ENCODE measurements at places on chromosomes 6 and 20. TPM values are rescaled to one million over a fixed set of nuclear protein-coding genes. Genes with fewer than 3 reads are reported as not detected.
A peak's percentile ranks its signal among the peaks of the same experiment; 100 is the strongest.

Gene FLRT3
- total RNA-seq: 56.1 TPM

Gene TREML4
- total RNA-seq: not detected

GRCh38 chr6:37860226-37860839 lies 40.8 kb downstream of the ZFAND3 start:
- DNase-seq: no peak

DNA sequence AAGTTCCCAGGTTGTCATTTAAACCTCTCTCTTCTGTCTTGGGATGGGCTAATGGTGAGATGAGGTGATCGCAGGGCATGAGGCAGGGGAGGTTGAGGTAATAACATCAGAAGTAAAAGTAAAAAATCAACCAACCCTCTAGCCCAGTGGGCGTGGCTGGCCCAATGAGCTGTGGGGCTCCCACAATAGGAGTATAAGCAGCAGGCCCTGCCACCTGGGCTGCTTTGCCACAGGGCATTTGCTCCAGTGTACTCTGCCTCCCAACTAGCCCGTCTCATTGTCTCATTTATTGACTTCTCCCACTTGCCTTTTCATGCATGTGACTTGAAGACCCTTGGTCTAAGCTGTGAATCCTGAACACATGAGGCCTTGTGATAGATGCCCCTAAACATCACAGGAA lies 62.8 kb downstream of the PHACTR3 start:
- no peak for DNase-seq

GRCh38 chr20:45813006-45813340 lies 529 bp downstream of the UBE2C start:
- DNase-seq: no peak

- DNase-seq: no peak
These were observed 11.9 kb downstream of the PCMT1 start for GRCh38 chr6:149761438-149761837.

DNA sequence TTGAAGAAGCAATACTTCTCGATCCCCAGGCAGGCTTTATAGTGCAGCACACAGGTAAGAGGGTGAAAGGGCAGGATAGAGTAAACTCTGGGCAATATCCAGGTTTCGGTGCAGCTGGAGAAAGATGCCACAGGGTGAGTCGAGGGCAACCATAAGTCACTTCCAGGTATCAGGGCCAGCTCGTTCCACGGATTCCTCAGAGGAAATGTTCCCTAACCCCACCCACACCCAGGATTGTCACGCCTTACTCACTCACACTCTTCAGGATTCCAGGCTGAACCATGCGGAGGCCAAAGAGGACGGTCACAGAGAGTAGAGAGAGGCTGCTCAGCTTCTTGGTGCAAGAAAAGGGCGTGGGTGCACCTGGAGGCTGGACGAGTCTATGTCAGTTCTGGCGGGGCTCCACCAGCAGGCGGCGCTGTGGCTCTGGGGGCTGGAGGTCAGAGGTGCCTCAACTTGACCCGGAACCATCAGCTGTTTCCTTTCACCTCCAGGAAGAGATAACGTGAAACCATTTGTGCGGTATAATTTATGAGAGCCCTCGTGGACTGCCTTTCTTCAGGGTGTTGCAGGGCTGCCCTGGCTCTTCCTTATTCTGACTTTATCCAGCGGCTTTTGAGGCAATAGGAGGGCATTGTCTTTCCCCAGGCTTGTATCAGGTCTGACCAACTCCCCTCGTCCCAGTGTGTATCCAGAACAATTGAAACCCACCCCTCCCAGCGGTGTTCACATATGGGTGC lies 14.5 kb upstream of the WFDC12 start:
- DNase-seq: peak; percentile 31

- peak; percentile 40 for DNase-seq
These were observed 3.5 kb downstream of the GNMT start for GRCh38 chr6:42963855-42964605.

- DNase-seq: peak; percentile 88
These were observed 255.9 kb downstream of the SYNE1 start for GRCh38 chr6:152380993-152381898.

Gene EEF1A2
- 281 TPM for total RNA-seq

Gene LCA5
- total RNA-seq: 2.3 TPM

- DNase-seq: no peak
These were observed 1.7 kb upstream of the FBXO5 start for GRCh38 chr6:152984513-152984872.

- DNase-seq: no peak
These were observed 64.9 kb upstream of the HMGCLL1 start for GRCh38 chr6:55643861-55644260.

DNA sequence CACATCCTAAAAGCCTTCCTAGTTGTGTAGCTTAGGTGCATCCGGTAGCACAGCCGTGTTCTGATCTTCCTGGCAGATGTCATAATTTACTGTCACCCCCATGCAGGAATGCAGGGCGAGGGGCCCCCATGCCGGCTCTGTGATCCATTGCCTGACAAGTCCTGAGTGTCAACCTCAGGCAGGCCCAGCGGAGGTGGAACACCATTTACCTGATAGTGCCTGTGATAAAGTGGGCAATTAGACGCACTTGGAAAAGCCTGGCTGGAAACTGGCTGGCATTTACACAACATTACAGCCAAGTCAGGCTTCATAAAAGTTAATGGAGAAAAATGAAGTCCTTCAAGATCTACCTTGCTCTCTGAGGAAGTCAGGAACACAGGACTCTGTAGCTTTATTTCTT lies 521.4 kb upstream of the JAG1 start:
- no peak for DNase-seq

- no peak for DNase-seq
These were observed 88.1 kb downstream of the PRSS35 start for GRCh38 chr6:83600459-83600858.

Gene CD109
- 27.7 TPM for total RNA-seq

Gene GSTA2
- not detected for total RNA-seq

Gene CTCFL
- total RNA-seq: not detected

DNA sequence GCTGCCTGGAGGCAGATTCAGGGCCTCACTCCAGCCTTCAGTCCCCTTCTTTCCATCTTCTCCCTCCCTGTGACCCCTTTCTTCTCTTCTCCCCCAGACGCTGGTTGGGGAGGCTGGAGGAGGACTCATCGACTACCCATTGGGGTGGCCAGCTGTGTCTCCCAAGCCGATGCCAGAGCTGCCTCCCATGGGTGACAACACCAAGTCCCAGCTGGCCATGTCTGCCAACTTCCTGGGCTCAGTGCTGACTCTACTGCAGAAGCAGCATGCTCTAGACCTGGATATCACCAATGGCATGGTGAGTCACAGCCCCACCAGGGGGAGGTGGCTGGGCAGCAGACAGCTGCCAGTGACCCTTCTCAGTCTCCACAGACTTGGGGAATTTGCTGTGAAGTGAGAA lies 12.9 kb downstream of the BPIFB4 start:
- DNase-seq: no peak

DNA sequence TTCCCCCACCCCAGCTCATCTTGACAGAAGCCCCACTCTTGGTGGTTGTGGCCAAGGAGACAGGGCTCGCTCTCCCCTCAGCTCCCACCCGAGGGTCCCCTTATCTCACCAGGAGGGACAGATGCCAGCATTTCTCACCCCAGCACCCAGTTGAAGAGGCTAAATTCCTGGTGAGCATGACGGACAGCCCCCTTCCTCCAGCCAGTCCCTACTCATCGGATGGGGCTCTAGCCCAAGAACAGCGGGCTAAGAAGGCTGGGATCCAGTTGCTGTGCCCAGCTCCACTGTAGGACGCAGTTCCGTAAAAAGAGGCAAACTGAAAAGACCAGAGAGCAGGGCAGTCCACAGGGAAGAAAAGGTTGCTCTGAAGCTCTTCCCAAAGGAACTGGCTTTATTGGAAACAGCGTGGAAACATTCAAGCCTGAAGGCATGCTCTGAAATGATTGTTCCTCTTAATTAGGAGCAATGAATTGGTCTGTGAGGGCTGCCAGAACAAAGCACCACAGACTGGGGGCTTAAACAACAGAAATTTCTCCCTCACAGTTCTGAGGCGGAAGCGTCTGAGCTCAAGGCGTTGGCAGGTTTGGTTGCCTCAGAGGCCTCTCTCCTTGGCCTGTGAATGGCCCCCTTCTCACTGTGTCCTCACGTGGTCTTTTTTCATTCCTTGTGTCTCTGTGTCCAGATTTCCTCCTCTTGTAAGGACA lies 17.9 kb upstream of the KIF25 start:
- DNase-seq: no peak

Gene FOXC1
- 88.4 TPM for total RNA-seq

DNA sequence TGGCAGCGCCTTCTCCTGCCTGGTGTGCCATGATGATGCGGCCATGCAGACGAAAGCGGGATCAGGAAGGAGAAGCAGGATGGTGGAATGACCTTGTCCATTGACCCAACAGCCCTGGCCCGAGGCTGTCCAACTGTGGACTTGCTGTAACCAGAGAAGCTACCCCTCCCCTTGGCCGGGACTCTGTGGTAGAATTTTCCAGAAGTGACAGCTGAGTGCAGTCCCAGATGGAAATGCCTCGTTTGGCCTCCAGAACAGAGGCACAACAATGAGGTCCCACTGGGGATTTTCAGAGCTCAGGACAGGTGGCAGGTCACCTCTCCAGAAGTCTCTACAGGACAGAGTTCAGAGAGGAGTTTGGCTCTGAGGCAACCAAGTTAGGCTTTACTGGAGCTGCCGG lies 299.2 kb upstream of the CDH4 start:
- DNase-seq: no peak

Gene MYBL2
- total RNA-seq: 13.6 TPM

- DNase-seq: no peak
These were observed 2.1 kb upstream of the VSX1 start for GRCh38 chr20:25083773-25084625.

- no peak for DNase-seq
These were observed 7.1 kb upstream of the SMOC2 start for GRCh38 chr6:168433898-168434297.

DNA sequence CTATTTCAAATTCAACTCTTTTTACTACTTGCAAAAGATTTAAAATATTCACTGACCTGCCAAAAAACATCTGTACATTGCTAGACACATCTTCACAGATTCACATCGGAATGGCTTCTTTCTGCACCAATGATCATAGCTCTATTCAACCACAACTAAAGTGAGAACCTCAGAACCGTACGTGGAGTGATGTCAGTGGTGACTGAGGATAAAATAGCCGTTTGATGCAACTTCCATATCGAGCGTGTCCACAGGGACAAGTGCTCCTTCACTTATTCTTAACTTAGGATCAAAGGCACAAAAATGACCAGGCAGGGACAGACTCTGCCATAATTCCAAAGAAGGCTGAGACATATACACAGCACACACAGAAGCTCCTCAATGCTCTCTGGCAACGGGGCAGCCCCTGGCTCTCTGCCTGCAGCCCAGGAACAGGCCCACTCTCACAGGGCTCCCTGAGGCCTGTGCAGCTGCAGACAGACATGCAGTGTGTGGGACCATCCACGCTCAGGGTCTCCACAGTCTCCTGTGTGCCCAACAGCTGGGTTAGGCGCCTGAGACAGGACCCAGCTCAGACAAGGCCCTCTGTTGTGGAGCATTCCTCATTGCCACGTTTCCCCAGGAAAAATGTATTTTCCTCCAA lies 22.8 kb downstream of the FYN start:
- no peak for DNase-seq

DNA sequence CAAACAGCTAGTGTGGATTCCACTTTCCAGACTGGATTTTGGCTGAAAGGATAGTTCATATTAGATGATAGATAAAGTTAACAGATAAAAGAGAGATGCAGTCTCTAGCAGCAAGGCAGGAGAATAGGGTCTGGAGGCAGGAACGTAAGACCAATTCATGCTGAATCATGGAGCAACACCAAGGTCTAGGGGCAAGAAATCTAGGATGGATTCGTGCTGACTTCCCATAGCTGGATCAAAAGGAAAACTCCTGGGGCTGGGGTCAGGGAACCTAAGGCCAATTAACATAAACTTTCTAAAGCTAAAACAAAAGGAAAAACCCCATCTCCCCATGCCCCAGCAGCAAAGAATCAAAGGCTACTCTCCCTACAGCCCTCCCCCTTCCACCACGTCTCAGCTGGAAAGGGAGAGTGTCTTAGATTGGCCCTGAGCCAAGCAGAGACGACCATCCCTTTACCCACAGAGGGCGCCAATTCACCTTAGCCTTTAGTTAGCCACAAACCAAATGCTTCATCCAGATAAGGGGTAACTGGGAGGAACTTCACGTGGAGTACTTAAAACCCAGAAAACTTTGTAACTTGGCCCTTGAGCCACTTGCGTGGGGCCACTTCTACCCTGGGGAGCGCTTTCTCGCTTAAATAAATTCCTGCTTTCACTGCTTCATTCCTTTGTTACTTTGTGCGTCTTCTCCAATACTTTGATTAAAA lies 7.6 kb downstream of the TREM1 start:
- DNase-seq: peak; percentile 47

GRCh38 chr6:49342410-49342809 lies 120.6 kb downstream of the MMUT start:
- DNase-seq: no peak

Gene CARMIL1
- total RNA-seq: 36.9 TPM

- DNase-seq: peak; percentile 35
These were observed 170.0 kb upstream of the LAMA2 start for GRCh38 chr6:128712898-128713297.

Gene MCHR2
- not detected for total RNA-seq

GRCh38 chr6:12903246-12903645 lies 186.7 kb downstream of the PHACTR1 start:
- no peak for DNase-seq

- DNase-seq: no peak
These were observed 669.5 kb downstream of the MAFB start for GRCh38 chr20:40019510-40019909.

Gene HLA-DPB1
- total RNA-seq: not detected

Gene POFUT1
- total RNA-seq: 65.7 TPM

- DNase-seq: no peak
These were observed 85.8 kb upstream of the AHI1 start for GRCh38 chr6:135583256-135583761.

DNA sequence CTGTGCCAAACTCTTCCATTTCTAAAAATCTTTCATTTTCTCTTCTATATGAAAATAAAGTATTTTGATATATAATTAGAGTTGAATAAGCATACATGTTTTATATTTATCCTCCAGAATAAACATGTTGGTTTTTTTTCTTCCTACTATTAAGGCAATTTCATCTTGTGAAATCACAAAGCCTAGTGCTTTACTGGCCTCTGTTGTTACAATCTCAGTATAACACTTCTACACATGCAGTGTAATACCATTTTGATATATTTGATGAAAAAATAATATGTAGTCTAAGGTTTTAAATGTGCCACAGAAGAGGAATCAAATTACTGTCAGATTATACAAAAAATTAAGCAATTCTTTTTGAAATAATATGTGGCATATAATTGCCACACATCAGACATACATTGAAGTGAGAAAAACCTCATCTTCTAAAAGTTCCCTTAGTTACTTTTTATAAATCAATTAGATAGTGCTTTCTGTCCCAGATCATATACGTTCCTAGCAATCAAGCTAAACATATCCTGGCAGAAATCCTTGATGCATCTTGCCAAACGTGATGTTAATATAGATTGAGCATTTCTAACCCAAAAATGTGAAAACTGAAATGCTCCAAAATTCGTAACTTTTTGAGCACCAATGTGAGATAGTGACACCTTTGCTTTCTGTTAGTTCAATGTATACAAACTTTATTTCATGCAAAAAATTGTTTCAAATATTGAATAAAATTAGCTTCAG lies 225.1 kb upstream of the MANEA start:
- DNase-seq: no peak

GRCh38 chr20:47801759-47802158 lies 16.5 kb upstream of the SULF2 start:
- no peak for DNase-seq
